ENCODE measurements at places on chromosomes 2 and 18.

DNA sequence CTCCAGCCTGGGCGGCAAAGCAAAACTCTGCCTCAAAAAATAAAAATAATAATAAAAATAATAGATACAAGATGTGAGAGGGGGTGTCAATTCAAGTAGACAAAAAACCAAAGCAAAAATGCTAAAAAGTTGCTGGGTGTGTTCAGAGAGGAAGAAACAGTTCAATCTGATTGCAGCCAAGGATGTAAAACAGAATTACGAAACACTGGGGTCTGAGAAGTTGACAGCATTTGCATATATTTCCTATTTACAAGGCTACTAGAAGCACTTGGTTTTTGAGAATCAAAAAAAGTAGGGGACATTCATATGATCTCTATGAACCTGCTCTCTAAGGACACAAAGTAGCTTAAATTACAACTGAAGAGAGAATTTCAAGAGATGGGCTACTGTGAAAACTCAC lies 7.6 kb downstream of the TRIP12 start:
- DNase-seq, result no peak

- no peak for DNase-seq
Observed at GRCh38 chr18:61722247-61722646, 170.6 kb downstream of the RNF152 start.

GRCh38 chr2:213691351-213691750 lies 407.1 kb downstream of the SPAG16 start:
- no peak for DNase-seq

DNA sequence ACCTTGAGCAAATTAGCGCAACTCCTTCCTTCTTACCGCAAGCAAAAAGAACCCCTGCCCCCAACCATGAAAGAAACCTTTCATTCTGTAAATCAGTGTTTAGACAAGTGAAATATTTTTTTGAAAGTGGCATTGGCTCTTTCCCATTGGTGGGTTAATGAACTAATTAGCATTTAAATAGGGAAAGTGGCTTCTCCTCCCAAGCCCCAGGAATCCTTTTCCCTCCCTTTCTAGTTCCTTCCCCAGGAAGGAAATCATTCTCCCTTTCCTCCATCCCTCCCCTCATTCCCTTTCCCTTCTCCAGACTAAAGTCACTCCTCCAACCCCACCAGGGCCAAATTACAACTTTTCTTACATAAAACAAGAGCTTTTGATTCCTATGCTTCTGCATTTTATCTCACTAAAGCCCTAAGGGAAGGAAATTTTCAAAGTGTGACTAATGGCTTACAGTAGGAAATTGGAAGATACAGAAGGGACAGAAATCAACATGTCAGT lies 22.9 kb upstream of the TYMS start:
- DNase-seq, result no peak

- no peak for DNase-seq
Observed at GRCh38 chr2:107801498-107801897, 25.2 kb upstream of the RGPD4 start.

GRCh38 chr18:24827501-24827900 lies 367.1 kb downstream of the HRH4 start:
- no peak for DNase-seq

GRCh38 chr2:54381293-54381692 lies 74.8 kb upstream of the SPTBN1 start:
- no peak for DNase-seq

DNA sequence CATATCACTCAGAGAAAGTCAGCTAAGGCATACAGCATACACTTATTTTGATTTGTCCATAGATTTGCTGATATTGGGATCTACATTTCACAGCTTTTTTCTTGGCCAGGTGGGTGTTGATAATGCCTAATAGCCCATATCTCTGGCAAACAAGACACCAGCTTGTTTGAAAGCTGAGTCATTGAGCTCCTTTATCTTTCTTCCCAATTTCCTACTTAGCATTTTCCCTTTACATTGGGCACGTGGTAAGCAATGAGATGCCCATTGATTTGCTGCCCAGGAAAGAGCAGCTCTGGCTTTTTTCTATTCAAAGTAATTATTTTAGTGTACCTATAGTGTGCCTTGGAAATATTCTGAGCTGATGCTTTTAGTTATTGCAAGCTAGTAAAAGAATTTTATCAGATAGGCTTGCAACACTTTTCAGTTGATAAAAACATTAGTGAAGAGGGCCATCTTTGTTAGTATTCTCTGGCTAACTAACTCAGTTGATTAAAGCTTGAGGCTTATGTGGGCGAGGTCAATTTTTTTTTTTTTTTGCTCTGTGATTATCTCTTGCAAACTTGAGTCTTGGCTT lies 79.6 kb downstream of the OSBPL6 start:
- no peak for DNase-seq

DNA sequence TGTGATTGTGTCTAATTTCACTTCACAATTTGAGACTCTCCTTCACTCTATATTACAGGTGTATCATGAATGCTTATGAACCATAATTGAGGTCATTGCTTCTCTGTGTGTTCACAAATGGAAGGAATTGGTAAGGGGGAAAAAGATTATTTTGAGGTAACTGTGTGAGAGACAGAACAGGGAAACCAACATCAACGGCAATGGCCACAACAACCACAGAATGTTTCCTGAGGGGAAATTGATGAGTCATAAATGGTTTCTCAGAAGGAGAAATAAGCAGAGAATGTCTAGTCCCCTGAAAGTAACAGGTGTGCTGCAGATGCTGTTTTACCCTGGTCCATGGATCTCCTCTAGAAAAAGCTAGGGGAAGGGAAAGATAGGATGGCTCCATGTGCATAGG lies 361.2 kb upstream of the GALNT5 start:
- no peak for DNase-seq

DNA sequence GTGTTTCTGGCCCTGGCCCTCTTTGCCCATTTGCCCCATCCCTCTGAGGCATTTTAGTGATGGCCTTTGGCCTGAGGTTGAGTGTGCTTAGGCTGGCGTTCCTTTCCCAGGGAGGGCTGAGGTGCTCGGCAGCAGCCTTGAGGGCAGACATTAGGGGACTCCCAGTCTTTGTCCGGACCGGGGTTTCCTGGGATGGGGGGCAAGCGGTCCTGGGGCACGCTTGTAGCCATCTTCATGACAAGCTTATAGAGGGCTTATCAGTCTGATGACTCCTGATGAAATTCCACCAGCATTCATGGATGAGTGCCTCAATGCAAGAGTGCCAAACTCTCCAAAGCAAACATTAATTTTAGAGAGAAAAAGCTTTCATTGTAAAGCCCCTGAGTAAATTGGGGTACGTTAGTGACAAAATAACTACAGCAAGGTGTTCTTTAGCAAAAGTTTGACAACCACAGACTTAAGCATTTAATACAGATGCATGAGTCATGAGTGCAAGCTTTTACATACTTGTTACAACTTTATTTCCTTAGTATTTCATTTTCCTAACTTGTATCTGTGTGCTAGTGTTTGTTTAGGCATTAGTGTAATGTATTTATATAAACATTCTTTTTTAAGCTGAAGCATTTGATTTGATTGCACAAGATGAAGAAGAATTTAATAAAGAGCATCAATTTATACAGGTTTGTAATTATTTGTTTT lies 45.6 kb downstream of the CEP192 start:
- no peak for DNase-seq

GRCh38 chr2:34004936-34005335 lies 405.8 kb upstream of the FAM98A start:
- DNase-seq, result no peak

DNA sequence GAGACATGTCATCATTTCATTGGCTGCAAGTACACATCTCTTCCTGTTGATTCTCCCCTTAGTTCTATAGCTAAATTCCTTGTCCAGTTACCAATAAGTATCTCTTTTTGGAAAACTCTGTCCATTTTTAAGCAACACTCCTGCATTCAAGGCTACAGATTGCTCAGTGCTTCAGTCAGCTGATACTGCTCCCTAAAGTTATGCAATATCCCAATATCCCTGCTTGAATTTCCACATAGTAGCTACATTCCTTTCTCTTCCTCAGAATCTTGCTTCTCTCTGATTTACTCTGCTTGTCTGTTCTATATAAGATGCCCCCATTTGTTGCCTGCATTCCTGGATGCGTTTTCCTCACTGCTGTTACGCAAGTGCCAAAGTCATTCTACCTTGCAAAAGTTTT lies 109.8 kb downstream of the PARD3B start:
- no peak for DNase-seq

DNA sequence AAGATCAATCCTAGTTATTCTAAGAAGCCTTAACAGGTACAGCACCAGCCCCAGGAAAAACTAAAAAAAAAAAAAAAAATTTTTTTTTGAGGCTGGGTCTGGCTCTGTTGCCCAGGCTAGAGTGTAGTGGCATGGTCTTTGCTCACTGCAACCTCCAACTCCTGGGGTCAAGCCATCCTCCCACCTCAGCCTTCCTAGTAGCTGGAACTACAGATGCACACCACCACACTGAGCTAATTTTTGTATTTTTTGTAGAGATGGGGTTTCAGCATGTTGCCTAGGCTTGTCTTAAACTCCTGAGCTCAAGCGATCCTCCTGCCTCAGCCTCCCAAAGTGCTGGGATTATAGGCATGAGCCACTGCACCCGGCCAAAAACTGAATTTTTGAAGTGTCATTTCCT lies 10.3 kb upstream of the ALPK2 start:
- no peak for DNase-seq

- no peak for DNase-seq
Observed at GRCh38 chr2:173122936-173123335, 47.3 kb downstream of the MAP3K20 start.

- no peak for DNase-seq
Observed at GRCh38 chr2:207792244-207792785, 22.6 kb upstream of the FZD5 start.

DNA sequence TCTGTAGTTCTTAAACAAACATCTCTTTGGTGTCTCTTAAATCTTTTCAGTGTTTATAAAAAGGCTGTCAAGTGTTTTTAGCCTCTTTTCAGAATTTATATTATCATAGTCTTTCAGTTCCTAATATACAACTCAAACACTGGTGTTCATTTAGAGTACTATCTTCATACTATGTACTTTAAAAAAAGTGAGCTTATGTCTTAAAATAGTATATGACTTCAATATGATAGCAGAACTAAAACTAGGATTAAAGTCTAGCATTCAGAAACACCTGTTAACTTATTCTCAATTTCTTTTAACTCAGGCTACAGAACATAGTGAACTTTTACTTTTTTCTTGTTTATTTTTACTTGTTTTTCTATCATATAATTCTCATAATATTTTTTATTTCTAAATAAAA lies 14.7 kb upstream of the IKZF2 start:
- DNase-seq, result no peak

- no peak for DNase-seq
Observed at GRCh38 chr2:235416858-235417499, 76.9 kb upstream of the AGAP1 start.

DNA sequence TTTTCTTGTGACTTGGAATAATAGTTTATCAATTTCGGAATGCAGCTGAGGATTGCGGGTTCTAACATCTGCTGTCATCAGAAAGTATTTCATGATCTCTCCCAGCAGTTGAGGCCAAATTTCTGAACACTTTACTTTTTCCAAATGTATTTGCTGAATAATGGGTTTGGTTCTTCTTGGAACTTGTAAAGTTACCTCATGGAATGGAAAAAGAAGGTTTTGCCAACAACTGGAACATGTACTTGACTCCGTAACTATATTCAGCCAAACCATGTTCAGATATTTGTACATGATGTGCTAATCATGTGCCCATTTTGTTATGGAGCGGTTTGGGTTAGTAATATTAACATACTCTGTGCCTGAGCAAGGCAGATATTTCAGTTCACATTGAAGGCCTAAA lies 119.6 kb downstream of the LCLAT1 start:
- no peak for DNase-seq

All from NCI-H524 (cell line).